ENCODE measurements at places on chromosomes 16 and 17. TPM values are rescaled to one million over a fixed set of nuclear protein-coding genes. Genes with fewer than 3 reads are reported as not detected.

DNA sequence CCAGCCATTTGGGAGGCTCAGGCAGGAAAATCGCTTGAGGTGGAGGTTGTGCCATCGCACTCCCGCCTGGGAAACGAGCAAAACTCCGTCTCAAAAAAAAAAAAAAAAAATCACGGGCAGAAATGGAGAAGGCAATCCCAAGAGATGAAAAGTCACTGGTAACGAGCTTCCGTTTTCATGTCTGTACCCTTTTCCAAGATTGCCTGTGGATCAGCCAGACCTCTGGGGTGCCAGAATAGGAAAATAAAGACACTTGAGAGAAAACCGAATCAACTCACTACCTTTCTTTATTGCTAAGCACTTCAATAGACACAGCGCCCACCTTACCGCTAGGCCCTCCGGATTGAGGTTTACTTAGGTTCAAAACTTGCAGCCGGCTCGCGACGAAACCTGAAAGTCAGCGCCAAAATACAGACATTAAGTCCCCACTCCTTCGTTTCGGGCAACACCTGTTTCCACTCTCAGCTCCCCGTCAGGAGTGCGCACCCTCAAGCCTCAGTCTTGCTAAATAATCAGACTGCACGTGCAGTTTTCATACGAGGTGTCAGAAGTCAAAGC lies 970 bp upstream of the TRAF7 start:
- peak overlapping the region; percentile 100 for H3K4me3 ChIP-seq
- no peaks in the 10 kb centered on the region for H3K27me3 ChIP-seq
- peaks cover 25% of the 10 kb centered on the region for H3K36me3 ChIP-seq
- H3K4me1 ChIP-seq = peaks cover 56% of the 10 kb centered on the region
- H3K27ac ChIP-seq = peak overlapping the region; percentile 87
- DNase-seq = no peak

DNA sequence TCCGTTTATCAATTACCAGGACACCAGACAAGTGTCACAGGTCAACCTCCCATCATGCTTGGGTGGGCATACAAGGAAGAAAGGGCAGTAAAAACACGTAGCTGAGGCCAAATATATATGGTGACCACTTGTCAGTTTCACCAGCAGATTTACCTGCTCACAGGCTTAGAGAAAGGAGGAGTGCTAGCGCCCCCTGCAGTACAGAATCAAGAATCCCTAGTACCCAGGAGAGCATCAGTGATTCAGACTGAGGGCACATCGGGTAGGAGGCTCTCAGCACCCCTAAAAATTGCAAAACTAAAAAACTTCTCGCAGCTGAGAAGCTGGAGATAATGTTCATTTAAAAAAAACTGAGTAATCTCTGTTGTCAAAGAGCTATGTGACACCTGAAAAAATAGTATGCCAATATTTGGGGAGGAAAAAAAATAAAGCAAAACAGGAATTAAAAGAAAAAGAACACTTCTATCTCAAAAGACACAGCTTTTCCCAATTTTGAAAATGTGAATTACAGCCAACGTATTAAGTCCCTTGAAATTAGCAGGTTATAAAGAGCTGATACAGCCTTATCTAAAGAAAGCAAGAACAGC lies 21.2 kb upstream of the MON1B start:
- H3K27me3 ChIP-seq = no peaks in the 10 kb centered on the region
- no peak overlapping the region for H3K4me3 ChIP-seq
- H3K27ac ChIP-seq = no peak overlapping the region
- no peaks in the 10 kb centered on the region for H3K36me3 ChIP-seq
- peak; percentile 5 for DNase-seq

DNA sequence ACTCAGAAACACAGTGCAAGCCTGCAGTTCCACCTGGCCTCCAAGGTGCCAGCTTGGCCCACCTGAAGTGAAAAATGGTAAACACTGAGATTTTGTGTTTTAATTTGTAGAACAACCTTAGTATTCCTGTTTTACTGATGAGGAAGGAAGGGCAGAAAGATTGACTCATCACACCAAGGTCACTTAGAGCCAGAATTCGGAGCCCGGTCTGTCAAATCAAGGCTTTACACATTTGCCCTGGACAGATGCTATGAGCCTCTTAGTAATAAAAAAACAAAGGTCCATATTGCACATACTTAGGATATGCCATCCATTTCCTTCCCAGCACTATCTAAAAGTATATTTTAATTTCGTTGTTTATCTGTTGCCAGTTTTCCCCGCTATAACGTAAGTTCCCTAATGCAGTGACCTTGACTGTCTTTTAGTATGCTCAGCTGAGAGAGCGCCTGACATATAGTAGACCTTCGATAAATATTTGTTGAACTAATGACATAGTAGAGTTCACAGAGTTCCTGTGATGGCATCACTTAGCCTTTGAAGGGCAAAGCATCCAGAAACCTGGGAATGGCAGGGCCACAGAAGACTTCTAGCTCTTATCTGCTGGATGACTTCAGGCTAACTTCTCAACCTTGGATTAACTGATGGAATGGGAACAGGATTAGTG lies 7.2 kb upstream of the TBKBP1 start:
- H3K4me1 ChIP-seq = peaks cover 21% of the 10 kb centered on the region
- H3K27ac ChIP-seq = no peak overlapping the region
- H3K27me3 ChIP-seq = no peaks in the 10 kb centered on the region
- peak; percentile 50 for DNase-seq
- H3K4me3 ChIP-seq = no peak overlapping the region

DNA sequence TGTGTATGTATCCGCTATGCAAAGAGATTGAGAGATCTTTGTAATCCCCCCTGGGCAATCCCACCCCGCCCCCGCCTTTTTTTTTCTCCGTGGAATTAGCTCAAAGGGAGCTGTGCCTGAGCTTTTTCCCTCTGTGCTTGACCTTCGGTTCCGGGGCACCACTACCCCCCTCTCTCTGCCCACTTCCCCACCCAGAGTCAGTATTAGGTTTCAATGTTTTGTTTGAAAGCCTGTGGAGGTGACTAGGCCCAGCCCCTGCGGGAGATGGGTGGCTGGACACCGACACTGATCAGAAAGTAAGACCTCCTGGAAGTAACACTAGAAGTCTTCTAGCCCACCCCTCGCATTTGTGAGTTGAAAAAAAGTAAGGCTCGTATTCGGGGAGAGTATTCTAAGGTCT lies 7.0 kb downstream of the CBLN1 start:
- no peaks in the 10 kb centered on the region for H3K36me3 ChIP-seq
- DNase-seq = no peak
- H3K4me3 ChIP-seq = no peak overlapping the region
- H3K27me3 ChIP-seq = peaks cover 32% of the 10 kb centered on the region

DNA sequence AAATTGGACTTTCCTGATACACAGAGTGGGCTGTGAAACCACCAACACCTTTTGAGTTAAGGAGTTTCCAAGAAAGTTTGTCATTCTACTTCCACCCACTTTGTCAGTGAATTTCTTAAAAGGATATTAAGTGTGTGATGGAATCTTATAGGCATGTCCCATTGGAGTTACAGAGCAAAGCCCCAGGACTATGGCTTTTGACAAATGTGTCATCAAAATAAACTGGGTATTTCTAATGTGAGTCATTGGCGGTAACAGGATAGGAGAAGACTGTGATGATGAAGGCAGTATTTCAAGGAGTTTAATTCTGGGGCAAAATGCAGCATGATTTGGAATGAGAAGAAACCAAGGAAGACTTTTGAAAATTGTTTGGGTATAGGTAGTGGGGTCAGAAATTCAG lies 1013.8 kb upstream of the EEF2KMT start:
- no peaks in the 10 kb centered on the region for H3K36me3 ChIP-seq
- no peak overlapping the region for H3K27ac ChIP-seq
- H3K4me1 ChIP-seq = no peaks in the 10 kb centered on the region
- H3K4me3 ChIP-seq = no peak overlapping the region

- H3K4me3 ChIP-seq = no peak overlapping the region
- no peaks in the 10 kb centered on the region for H3K36me3 ChIP-seq
- H3K27me3 ChIP-seq = no peaks in the 10 kb centered on the region
- H3K27ac ChIP-seq = no peak overlapping the region
- peak; percentile 10 for DNase-seq
- no peaks in the 10 kb centered on the region for H3K4me1 ChIP-seq
Measured at GRCh38 chr16:61792194-61792909, 243.9 kb downstream of the CDH8 start.

- H3K4me3 ChIP-seq = no peak overlapping the region
- no peak for DNase-seq
- H3K4me1 ChIP-seq = no peaks in the 10 kb centered on the region
- H3K27me3 ChIP-seq = no peaks in the 10 kb centered on the region
- H3K27ac ChIP-seq = no peak overlapping the region
Measured at GRCh38 chr17:65456368-65457151, 104.9 kb downstream of the AXIN2 start.

DNA sequence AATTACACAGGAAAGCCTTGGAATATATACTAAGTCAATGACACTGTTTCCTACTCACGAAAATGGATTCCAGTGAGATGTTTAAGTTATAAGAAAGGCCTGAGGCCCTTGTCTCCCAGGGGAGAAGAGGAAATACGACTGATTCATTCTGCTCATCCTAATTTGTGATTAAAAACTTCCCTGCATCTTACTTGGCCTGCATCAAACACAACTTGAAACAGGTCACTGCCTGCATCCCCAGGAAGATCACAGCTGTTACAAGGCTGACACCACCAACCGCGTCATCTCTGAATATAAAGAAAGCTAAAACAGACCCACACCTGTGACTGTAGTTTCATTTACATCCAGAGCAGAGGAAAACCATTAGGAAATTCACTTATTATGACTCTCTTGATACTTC lies 121.9 kb downstream of the DNAH3 start:
- no peak for DNase-seq
- no peak overlapping the region for H3K27ac ChIP-seq
- H3K27me3 ChIP-seq = no peaks in the 10 kb centered on the region
- H3K4me3 ChIP-seq = no peak overlapping the region
- no peaks in the 10 kb centered on the region for H3K36me3 ChIP-seq
- H3K4me1 ChIP-seq = no peaks in the 10 kb centered on the region

DNA sequence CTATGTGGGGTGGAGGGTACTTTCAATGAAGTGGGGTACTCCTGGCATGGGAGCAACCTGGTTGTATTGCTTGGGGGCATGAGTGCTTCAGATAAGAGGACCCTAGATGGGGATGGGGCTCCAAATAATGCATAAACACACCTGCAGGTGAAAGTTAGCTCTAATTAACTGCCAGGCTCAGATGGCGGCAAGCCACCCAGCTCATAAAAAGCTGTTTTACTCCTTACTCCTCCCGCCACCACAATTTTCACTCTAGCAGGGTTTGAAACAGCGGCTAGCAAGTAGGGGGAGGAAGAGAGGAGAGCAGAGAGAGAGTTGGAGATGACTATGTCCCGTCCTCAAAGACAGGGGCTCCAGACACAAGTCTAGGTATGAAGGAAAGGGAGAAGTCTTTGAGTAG lies 117.7 kb upstream of the WSCD1 start:
- DNase-seq = no peak
- no peak overlapping the region for H3K4me3 ChIP-seq
- H3K36me3 ChIP-seq = no peaks in the 10 kb centered on the region
- H3K27me3 ChIP-seq = no peaks in the 10 kb centered on the region

DNA sequence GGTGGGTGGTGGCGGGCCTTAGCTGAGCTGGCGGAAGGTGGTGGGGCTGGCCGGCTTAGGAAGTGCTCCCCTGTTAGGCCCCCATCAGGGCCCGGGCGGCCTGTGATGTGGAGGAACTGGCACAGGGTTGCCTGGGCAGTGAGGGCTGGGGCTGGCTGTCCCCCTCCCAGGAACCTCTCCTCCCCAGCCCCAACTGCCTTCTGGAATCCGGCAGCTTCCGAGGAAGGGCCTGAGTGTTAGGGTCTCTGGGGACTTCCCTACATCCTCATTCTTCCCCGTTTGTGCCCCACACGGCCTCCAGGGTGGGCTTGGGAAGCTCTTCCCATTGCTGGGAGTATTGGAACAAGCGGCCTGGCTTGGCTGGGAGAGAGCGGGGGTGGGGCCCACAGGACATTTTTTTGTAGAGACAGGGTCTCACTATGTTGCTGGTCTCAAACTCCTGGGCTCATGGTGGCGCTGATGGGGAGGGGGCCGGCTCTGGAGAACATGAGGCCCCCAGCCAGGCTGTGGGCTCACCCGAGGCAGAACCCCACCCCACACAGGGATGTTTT lies 89.9 kb upstream of the CIBAR2 start:
- H3K27ac ChIP-seq = peak overlapping the region; percentile 87
- H3K4me1 ChIP-seq = peaks cover 35% of the 10 kb centered on the region
- no peak for DNase-seq
- H3K4me3 ChIP-seq = no peak overlapping the region
- H3K36me3 ChIP-seq = no peaks in the 10 kb centered on the region
- H3K27me3 ChIP-seq = no peaks in the 10 kb centered on the region

DNA sequence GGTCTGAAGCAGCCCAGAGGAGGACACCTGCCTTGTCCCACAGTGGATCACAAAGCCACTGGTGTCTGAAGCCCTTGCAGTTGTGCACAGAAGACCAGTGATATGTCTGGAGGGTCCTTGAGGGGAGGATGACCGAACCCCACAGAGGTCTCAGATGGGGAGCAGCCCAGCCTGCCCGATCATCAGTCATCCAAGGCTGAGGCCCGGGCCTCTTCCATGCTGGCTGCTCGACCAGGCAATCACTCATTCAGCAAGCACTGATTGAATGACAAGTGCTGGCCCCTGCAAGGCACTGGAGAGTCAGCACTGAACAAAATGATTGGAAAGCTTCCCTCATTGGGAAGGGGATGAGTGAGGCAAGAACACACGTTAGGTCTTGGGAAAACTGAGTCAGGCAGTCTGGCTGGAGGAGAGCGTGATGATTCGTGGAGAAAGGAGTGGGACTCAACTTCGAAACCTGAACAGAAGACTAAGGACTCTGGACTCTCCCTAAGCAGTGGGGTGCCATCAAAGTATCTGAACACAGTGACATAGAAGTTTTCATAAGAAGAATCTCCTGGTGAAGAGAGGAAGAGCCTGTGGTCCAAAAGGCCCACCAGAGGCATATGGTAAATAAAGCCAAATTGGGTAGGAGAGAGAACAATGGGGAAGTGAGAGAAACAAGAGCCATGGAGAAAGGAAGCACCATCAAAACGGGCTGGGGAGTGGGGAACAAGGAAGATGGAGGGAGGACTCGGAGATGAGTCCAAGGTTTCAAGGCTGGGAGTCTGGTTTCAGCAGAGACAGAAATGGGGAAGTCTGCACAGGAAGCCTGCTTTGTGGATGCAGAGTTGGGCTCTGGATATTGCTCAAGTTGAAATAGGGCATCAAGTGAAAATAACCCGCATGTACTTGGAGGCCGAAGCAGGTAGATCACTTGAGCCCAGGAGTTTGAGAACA lies 10.2 kb downstream of the PIK3R5 start:
- DNase-seq = no peak
- no peaks in the 10 kb centered on the region for H3K4me1 ChIP-seq

- H3K27me3 ChIP-seq = no peaks in the 10 kb centered on the region
- no peak for DNase-seq
- H3K4me1 ChIP-seq = peaks cover 3% of the 10 kb centered on the region
- no peaks in the 10 kb centered on the region for H3K36me3 ChIP-seq
- no peak overlapping the region for H3K27ac ChIP-seq
Measured at GRCh38 chr16:4087990-4088577, 28.2 kb downstream of the ADCY9 start.

P3H4 gene
- 36.8 TPM for total RNA-seq

LAT gene
- 0.26 TPM for total RNA-seq

MYOCD gene
- 0.17 TPM for total RNA-seq

C1QTNF8 gene
- not detected for total RNA-seq

CCL7 gene
- total RNA-seq = 0.33 TPM

GUCY2D gene
- not detected for total RNA-seq
